ENCODE measurements at places on chromosomes 5 and 9. TPM values are rescaled to one million over a fixed set of nuclear protein-coding genes. Genes with fewer than 3 reads are reported as not detected.

Gene GABRP
- total RNA-seq, result 5.5 TPM

Gene FST
- 8.4 TPM for total RNA-seq

Gene NR5A1
- not detected for total RNA-seq

Gene POU5F2
- 3.2 TPM for total RNA-seq

Gene OLFML2A
- total RNA-seq, result 16.7 TPM

Gene NRG2
- total RNA-seq, result 6.6 TPM

Gene CTNND2
- 5.5 TPM for total RNA-seq

Gene SPAAR
- 0.64 TPM for total RNA-seq

Gene SPINK13
- not detected for total RNA-seq

Gene KIF12
- total RNA-seq, result 21.5 TPM

DNA sequence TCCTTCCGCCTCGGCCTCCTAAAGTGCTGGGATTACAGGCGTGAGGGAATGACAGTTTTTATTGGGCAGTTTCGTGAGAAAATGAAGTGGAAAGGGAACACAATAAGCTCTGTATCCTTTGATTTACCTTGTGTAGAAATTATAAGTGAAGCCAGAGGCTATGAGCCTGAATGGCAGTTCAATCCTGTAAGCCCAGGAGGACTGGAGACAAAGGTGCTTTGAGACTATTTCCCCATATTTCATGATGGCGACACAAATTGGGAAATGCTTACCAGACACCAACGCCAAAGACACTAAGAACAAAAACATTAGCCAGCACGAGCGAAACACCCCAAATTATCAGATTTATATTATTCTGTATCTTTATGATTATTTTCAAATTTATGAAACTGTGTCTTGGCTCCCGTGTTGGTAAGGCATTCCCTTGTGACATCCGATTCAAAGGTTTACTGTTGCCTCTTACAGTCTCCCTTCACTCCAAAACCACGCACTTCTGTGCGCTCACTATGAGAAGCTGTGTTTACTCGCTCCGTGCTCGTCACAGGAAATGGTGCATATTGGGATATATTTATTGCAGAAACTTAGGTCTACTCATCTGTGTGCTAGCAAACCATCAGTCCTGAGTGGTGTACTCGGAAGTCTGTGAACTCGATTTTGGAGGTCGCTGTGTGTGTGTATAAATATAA is 73.9 kb downstream of the SH3PXD2B start:
- peak overlapping the region; percentile 68 for H3K27ac ChIP-seq
- H3K4me1 ChIP-seq, result peaks cover 14% of the 10 kb centered on the region
- DNase-seq, result no peak
- H3K4me3 ChIP-seq, result no peak overlapping the region
- H3K27me3 ChIP-seq, result no peaks in the 10 kb centered on the region

DNA sequence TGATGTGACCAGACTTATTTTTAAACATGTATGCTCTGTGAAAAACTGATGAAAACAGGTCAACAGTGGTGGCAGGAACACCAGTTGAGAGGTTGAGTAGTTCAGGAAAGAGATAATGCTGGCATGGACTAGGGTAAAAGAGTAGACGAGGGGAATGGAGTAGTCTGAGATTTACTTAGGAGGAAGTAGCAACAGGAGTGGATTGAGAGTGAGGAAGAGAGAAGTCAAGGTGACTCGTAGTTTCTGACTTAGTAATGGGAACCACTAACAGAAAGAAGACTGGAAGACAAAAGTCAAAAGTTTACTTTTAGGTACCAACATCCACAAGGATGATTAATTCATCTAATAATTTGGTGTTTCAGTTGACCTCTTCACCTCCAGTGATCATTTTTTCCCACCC is 3.6 kb downstream of the SRA1 start:
- no peak overlapping the region for H3K27ac ChIP-seq
- H3K27me3 ChIP-seq, result no peaks in the 10 kb centered on the region
- no peak overlapping the region for H3K4me3 ChIP-seq
- peaks cover 18% of the 10 kb centered on the region for H3K4me1 ChIP-seq

DNA sequence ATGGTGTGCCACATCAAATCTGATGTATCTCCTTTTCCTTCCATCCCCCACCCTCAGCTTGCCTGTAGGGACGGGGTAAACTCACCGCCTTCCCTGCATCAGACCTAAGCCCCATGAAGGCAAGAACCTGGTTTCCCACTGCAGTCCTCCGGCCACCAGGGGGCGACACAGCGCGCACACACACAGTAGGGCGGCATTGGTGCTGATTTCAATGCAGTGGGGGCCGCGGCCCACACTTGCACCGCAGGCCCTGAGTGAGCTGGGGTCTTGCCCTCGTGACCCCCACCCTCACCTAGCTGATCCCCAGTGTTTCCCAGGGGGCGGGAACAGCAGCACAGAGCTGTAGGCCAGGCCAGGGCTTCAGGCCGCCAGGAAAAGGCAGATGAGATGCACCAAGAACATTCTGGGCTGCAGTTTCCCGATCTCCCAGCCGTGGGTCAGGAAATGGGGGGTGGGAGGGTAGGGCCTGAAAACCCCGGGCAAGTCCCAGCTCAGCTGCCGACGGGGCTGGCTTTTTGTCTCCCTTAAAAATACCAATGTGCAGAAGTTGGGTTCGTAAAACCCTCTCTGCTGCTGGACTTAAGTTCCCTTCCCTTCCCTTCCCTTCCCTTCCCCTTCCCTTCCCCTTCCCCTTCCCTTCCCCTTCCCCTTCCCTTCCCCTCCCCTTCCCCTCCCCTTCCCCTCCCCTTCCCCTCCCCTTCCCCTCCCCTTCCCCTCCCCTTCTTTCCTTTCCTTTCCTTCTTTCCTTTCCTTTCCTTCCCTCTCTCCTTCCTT is 19.5 kb downstream of the FAM163B start:
- no peak overlapping the region for H3K27ac ChIP-seq
- no peaks in the 10 kb centered on the region for H3K27me3 ChIP-seq
- DNase-seq, result no peak
- no peak overlapping the region for H3K4me3 ChIP-seq
- no peaks in the 10 kb centered on the region for H3K36me3 ChIP-seq

DNA sequence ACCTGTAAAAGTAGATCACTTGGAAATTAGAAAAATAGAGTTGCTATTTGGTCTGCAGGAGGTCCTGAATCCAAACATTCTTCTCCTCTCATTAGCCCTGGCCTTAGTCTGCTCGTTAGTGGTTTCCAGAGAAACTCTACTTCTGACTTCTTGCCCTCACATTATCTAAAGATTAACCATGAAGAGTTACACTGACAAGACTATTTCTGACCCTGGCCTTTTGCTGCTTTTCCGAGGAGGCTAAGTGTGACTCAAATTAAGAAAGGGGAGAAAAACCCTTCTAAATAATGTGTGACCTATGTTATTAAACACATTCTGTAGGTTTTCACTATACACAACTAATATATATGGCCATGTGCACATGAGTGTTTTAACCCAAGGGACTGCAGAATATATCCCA is 302.4 kb downstream of the RAB3C start:
- no peak overlapping the region for H3K27ac ChIP-seq
- H3K27me3 ChIP-seq, result no peaks in the 10 kb centered on the region
- DNase-seq, result no peak

GRCh38 chr5:95471942-95472341 is 80.8 kb downstream of the FAM81B start:
- no peak overlapping the region for H3K27ac ChIP-seq
- H3K4me1 ChIP-seq, result no peaks in the 10 kb centered on the region
- DNase-seq, result no peak
- no peak overlapping the region for H3K4me3 ChIP-seq
- H3K36me3 ChIP-seq, result no peaks in the 10 kb centered on the region
- no peaks in the 10 kb centered on the region for H3K27me3 ChIP-seq

- H3K36me3 ChIP-seq, result no peaks in the 10 kb centered on the region
- H3K27me3 ChIP-seq, result no peaks in the 10 kb centered on the region
- H3K27ac ChIP-seq, result peak overlapping the region; percentile 88
- peak overlapping the region; percentile 75 for H3K4me3 ChIP-seq
These were observed 1.8 kb downstream of the PDLIM4 start for GRCh38 chr5:132259069-132259851.

DNA sequence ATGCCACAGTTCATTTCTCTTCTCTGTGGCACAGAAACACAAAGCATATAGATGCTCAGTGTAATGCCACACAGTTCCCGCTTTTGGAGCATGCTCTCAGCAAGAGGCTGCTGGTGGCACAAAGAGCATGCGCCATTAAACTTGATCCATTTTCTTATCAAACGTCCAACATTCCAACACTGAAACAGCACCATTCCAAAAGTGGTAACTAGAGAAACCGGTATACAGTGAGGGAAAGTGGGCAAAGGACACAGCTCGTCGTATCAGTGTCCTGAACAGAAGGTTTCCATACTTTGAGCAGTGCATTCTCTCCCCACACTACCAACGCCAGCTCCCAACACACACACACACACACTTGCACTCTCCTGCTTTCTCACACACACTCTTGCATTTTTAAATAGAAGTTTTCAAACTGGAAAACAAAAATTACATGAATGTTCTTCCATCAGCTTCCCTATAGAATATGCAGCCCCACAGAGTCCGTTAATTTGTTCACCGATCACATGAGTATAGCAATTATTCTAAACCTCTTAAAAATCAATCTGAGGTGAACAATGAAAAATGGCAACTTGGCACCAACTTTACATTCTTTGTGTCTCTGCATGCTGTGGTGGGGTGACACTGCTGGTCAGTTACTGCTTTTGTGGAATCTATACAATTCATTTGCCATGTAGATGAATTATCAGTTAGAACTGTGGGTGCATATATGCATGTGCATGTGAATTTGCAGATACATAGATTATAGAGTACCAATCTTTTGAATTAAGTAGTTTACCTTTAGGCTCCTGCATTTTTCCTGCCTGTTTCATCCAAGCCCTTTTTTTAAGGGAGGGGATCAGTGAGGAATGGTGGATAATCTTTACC is 5.7 kb downstream of the NFIB start:
- no peaks in the 10 kb centered on the region for H3K4me1 ChIP-seq
- no peaks in the 10 kb centered on the region for H3K27me3 ChIP-seq
- peak overlapping the region; percentile 99 for H3K27ac ChIP-seq
- DNase-seq, result no peak
- H3K4me3 ChIP-seq, result peak overlapping the region; percentile 86

DNA sequence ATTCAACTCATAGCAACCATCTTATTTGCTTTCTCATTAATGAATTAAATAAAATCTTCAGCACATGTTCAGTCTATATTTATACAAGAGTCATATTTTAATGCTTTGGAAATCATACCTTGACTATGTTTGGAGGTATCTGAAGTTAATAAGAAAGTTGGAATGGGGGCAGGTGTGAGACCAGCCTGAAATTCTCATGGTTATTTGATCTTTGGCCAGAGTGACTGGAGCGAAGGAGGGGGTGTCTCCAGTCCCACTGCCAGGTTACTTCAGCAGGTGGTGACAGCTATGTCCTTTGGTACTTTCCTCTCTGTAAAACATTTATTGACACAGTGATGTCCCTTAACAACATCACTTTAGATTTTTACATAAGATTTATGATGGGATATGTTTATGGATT is 318.1 kb upstream of the SGCD start:
- no peaks in the 10 kb centered on the region for H3K36me3 ChIP-seq
- no peak for DNase-seq
- H3K27me3 ChIP-seq, result no peaks in the 10 kb centered on the region
- H3K4me1 ChIP-seq, result no peaks in the 10 kb centered on the region
- H3K27ac ChIP-seq, result no peak overlapping the region
- no peak overlapping the region for H3K4me3 ChIP-seq

GRCh38 chr5:134507452-134507851 is 18.0 kb upstream of the JADE2 start:
- H3K27me3 ChIP-seq, result no peaks in the 10 kb centered on the region
- peaks cover 4% of the 10 kb centered on the region for H3K4me1 ChIP-seq
- DNase-seq, result no peak
- no peaks in the 10 kb centered on the region for H3K36me3 ChIP-seq

DNA sequence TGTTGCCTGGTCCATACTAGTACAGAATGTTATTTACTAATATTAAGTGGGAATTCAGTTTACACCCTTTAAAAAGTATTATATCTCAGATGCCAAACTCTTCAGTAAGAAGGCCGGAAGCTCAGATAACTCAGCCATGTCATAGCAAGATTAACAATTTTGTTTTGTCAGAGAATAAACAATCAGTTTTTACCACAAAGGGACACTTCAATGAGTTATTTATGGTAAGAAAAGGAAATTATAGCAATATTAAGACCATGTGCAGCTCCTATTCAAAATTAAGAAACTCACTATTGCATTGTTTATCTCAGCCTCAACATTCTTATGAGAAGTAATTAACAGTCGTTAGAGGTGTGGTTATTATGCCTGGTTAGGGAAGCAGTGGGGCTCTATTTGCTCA is 13.1 kb upstream of the ARL15 start:
- H3K27me3 ChIP-seq, result no peaks in the 10 kb centered on the region
- H3K4me1 ChIP-seq, result no peaks in the 10 kb centered on the region
- no peak overlapping the region for H3K4me3 ChIP-seq
- no peak overlapping the region for H3K27ac ChIP-seq
- no peaks in the 10 kb centered on the region for H3K36me3 ChIP-seq
- DNase-seq, result no peak

- peak; percentile 55 for DNase-seq
- H3K27ac ChIP-seq, result peak overlapping the region; percentile 45
- no peaks in the 10 kb centered on the region for H3K27me3 ChIP-seq
- no peak overlapping the region for H3K4me3 ChIP-seq
These were observed 18.6 kb upstream of the SLC25A51 start for GRCh38 chr9:37922363-37923117.

- no peaks in the 10 kb centered on the region for H3K27me3 ChIP-seq
- H3K4me3 ChIP-seq, result no peak overlapping the region
- no peak overlapping the region for H3K27ac ChIP-seq
- H3K4me1 ChIP-seq, result no peaks in the 10 kb centered on the region
- DNase-seq, result no peak
These were observed 355.0 kb downstream of the EBF1 start for GRCh38 chr5:158744680-158745079.

- peak overlapping the region; percentile 75 for H3K27ac ChIP-seq
- no peaks in the 10 kb centered on the region for H3K27me3 ChIP-seq
- no peak for DNase-seq
- H3K36me3 ChIP-seq, result no peaks in the 10 kb centered on the region
- H3K4me3 ChIP-seq, result peak overlapping the region; percentile 86
These were observed 329 bp downstream of the CDC23 start for GRCh38 chr5:138212828-138213160.

- no peak overlapping the region for H3K27ac ChIP-seq
- H3K27me3 ChIP-seq, result no peaks in the 10 kb centered on the region
- no peak for DNase-seq
- H3K36me3 ChIP-seq, result no peaks in the 10 kb centered on the region
- H3K4me1 ChIP-seq, result no peaks in the 10 kb centered on the region
These were observed 426.4 kb downstream of the DTWD2 start for GRCh38 chr5:118561971-118562370.

- no peak overlapping the region for H3K4me3 ChIP-seq
- no peaks in the 10 kb centered on the region for H3K4me1 ChIP-seq
- DNase-seq, result no peak
- H3K36me3 ChIP-seq, result no peaks in the 10 kb centered on the region
- H3K27me3 ChIP-seq, result no peaks in the 10 kb centered on the region
These were observed 391.1 kb downstream of the TLE4 start for GRCh38 chr9:79962836-79963235.

GRCh38 chr9:91040371-91041215 is 239.0 kb downstream of the SYK start:
- no peaks in the 10 kb centered on the region for H3K4me1 ChIP-seq
- H3K27ac ChIP-seq, result no peak overlapping the region
- no peak for DNase-seq
